NCI-H2227 treated with DMSO at 0.1 percent for 48 hours (cell line): ENCODE measurements at places on chromosomes 1 and 21.

GRCh38 chr1:91673613-91674012 is 173.0 kb downstream of the CDC7 start:
- DNase-seq = no peak

DNA sequence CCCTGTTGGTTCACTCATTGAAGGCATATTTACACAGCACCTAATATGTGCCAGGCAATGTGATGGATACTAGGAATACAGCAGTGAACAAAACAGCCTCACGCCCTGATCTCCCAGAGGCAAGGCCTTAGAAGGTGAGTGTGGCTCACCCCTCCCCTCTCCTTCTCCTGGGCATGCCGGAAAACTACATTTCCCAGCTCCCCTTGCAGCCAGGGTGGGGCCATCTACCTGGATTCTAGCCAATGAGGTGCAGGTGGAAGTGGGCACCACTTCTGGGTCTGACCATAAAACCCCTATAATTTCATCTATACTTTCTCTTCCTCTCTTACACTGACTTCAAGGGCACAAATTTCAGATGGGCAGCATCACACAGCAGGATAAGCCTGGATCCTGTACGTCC is 63.8 kb downstream of the FBXO2 start:
- no peak for DNase-seq

GRCh38 chr21:21384977-21385376 is 386.8 kb downstream of the NCAM2 start:
- DNase-seq = no peak

DNA sequence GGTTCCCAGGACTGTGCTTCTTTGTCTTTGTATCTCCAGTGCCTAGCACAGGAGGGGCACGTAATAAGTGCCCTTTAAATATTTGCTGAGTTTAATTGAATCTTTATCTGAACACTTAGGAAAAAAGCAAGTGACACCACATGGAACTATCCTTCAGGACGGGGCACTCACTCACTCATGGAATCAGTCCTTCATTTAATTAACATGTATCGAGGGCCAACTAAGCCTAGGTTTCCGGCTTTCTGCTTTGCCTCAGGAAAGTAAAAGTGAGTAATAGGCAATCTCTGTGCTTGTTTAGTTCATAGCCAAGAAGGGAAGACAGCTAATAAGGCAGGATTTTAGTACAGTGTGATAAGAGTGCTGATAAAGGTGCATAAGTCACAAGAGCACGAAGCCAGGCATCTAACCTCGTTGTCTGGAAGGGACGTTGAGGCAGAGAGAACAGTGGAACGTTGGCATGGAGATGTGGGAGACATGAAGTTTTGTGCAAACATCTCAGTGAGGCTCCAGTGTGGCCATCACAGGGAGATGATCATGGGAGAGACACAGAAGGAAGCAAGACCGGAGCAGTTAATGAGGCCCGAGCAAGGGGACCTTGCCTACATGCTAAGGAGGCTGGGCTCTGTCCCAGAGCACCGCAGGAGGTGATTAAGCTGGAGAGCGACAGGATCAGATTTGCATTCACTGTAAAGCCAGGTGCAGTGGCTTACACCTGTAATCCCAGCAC is 54.1 kb upstream of the TRIM67 start:
- no peak for DNase-seq

DNA sequence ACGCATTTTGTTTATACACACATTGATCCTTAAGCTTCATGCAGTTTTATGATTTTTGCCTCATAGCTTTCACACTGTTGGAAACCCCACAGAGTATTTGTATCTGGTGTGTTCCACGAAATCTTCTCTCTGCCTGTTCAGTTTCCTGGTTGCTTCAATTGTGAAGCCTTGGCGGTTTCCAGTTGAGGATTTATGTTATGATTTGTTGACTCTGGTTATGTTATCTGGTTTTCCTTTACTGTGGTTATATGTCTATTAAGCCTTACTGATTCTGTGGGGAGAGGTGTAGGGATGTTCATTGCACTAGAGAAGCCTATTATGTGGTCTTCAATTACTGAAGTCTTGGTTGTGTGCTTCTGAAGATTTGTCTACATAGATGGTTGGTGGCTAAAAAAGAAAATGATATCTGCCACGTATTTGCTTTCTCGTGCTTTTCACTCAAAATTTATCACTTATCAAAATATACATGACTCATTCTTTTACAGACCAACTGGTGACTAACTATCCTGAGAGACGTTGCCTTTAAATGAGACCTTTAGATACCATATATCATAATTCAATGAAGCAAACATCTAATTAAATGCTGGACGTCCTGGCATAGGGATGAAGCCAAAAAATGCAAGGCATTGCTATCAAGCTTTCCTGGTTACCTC is 488.0 kb upstream of the B3GALT2 start:
- no peak for DNase-seq

GRCh38 chr1:36740446-36740845 is 257.7 kb upstream of the CSF3R start:
- no peak for DNase-seq

GRCh38 chr1:177864538-177865305 is 105.1 kb downstream of the SEC16B start:
- DNase-seq = no peak

- DNase-seq = no peak
Measured at GRCh38 chr1:210828996-210829596, 304.9 kb downstream of the KCNH1 start.

GRCh38 chr1:33713058-33713877 is 150.6 kb upstream of the HMGB4 start:
- no peak for DNase-seq

- no peak for DNase-seq
Measured at GRCh38 chr1:83996621-83997020, 2.3 kb downstream of the TTLL7 start.
